ENCODE measurements at places on chromosomes 11 and 22. TPM values are rescaled to one million over a fixed set of nuclear protein-coding genes. Genes with fewer than 3 reads are reported as not detected.

Gene SMIM35
- 1.00 TPM for polyA plus RNA-seq

Gene ZBTB16
- 28.1 TPM for polyA plus RNA-seq

Gene CD248
- polyA plus RNA-seq: 0.09 TPM

Gene UBTFL1
- polyA plus RNA-seq: not detected

Gene OR51I1
- not detected for polyA plus RNA-seq

Gene OR51B4
- polyA plus RNA-seq: not detected
